ENCODE measurements at places on chromosomes 7 and 10.

- no peak for DNase-seq
Observed at GRCh38 chr7:37149773-37150124, 298.9 kb downstream of the ELMO1 start.

- DNase-seq: no peak
Observed at GRCh38 chr7:5517057-5517456, 93.4 kb upstream of the TNRC18 start.

DNA sequence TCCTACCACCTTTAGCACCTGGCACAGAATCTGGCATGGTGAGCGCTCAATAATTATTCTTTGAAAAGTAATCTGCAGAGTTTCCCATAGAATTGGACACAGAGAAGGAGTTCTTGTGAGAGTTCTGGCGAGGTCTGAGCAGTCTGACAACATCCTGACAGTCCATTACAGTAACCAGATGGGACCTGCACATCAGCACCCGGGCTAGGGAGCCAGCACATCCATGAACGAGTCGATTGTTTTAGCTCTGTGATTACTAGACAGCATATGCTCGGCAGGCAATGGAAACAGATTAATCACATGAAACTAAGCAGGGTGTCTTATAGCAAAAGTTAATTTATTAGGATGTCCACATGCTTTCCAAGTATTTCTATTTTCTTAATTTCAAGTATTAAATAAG, 96.7 kb downstream of the SEMA3D start:
- DNase-seq: no peak

DNA sequence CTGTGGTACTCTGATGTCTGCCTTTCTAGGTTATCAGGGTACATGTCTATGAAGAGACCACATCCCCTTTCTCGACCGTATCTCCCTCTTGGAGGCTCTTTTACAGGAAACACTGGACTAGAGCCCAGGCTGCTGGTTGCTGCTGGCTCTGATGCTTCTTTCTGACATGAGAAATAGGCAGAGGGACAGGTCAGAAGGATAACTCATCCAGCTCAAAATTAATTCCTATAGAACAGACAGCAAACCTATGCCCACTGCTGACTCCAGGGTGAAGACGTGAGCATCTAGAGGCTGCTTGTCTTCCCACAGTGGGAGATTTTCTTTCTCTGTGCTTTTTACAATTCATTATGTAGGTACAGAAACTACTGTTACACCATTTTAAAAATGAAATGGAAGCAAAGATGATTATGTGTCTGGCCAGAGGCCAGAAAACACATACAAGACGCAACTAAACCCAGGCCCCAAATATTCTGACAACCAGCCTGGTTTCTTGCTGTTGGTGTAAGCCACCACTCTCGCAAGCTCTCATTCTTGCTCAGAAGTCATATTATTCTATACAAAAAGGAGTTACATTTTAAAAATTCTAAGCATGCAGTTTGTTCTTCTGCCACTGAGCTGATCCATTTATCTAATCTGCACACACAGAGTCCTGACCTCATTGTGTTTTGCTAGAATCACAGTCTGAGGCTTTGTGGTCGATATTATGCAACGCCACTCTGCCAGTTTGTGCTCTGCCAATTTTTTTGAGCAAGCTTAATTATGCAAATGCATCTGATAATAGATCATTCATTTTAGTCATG, 424.3 kb downstream of the KIF20B start:
- no peak for DNase-seq

DNA sequence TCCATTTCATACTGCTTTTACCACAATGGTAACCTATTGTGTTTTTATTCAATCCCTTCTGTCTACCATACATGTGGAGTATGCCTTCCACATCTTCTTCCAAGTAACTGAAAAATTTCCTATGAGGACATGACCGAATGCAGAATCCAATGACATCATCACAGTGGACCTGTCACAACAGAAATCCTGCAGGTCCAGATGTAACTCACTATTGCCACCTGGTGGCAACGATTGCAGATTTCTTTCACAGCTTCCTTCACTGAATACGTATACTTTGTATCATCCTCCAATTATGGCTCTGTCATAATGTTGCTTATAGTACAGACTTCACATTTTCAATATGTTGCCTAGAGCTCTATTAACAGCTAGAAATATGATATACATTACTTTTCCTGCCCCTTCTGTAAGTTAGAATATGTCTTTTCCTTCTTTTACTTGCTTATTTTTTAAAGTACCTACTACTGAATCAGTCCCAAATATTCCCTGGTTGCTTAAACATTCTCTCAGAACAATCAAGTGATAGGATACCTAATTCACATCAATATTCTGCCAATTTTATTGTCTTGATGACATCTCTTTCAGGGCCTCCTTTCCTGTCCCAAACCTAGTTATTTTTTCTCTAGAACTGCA, 45.4 kb downstream of the SLC13A1 start:
- DNase-seq: peak; percentile 71

Measured in iPS DF 6.9 (cell line).